ENCODE measurements at places on chromosomes 5 and 9.
A peak's percentile ranks its signal among the peaks of the same experiment; 100 is the strongest.

DNA sequence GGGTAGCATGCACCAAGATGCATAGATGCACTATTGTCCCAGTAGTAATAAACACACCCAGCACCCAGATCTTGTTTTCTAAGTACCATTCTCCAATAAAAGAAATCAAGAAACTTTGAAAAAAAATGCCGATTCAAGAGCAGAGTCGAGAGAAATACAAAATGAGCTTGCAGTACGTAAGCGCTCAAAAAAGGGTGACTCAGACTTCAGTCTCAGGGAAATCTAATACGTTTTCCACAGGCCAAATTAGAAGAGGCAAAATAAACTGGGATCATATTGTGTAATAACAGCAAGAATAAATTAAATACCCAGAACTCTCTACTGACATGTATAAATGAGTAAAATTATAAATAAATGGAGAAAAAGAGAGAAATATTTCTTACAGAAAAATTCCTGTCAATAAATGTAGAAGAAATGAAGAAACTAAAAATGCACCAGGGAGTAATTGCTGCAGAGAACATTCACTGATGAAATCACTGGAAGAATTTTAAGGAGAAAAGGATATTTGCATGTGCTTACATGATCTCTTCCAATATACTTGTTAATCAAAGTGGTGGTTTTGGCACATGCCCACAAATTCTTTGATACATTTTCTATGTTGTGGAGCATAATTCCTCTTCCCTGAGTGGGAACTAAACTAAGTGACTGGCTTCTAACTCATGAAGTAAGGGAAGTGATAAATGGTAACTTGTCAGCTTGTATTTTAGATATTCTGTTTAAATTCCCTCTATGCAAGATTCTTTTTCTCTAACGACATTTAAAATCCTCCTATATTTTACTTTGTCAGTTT lies 567.6 kb upstream of the ADAMTS16 start:
- DNase-seq = no peak

- DNase-seq = no peak
Observed at GRCh38 chr9:134161647-134162046, 2.7 kb downstream of the RNU6ATAC start.

DNA sequence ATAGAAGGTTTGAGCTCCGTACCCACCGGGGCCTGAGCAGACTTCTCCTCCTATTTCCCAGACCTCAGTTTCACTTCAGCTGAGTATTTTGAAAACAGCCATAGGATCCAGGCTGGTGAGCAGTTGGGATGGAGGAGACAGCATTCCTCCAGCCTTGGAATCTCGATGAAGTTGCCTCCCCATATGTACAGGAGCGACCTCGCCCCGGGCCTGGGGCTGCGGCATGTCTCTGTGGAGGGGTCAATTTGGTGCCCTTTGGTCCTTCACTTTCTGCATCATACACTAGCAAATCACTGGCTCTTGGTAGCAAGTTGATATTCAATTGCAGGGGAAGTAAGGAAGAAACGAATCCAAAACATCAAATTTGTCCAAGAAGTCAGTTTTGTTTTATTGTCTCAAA lies 402.0 kb upstream of the IRX4 start:
- DNase-seq = no peak

DNA sequence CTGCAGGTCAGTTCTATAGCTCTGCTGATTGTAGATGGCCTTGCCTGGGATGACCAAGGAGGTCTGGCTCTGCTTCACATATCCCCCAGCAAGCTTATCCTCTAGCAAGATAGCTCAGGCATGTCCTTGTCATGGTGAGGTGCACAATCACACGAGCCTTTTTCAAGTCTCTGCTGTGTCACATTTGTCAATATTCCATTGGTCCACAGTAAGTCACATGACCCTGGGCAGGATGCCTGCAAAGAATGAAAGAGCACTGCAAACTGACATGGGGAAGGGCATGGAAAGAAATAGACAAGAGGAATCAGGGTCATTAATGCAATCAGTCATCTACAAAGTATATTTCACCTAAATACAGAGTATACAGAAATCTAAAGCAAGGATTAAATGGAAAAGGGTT lies 142.0 kb downstream of the RORB start:
- no peak for DNase-seq

DNA sequence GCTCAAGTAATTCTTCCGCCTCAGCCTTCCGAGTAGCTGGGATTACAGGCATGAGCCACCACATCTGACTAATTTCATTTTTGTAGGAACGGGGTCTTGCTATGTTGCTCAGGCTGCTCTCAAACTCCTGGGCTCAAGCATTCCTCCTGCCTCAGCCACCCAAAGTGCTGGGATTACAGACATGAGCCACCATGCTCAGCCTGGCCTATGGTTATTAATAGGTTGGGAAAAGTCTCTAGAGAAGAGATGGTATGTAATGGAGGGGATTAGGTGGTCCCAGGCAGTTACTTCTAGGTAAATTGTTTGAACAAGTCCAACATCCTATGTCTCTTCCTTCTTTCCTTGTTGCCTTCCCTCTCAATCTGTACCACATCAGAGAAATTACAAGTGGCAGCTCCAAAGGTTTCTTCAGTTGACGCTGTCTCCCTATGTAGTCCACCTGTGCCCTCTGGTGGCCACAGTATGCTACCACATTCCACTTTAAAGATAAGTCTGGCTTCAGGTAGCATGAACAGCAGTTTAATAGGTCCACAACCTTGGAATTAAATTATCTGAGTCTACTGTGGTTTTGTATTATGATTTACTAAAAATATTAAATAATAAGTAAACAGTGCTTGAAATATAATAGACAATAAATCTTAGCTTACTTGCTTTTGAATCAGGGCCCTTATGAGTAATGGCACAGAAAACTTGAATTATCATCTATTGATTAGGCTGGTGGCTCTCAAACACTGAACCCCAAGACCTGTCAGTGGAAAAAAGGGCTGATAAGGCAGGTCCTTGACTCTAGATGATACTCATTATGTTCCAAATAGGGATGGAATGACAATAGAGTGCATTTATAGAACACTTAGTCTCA lies 9.7 kb downstream of the TIGD6 start:
- DNase-seq = peak; percentile 21

DNA sequence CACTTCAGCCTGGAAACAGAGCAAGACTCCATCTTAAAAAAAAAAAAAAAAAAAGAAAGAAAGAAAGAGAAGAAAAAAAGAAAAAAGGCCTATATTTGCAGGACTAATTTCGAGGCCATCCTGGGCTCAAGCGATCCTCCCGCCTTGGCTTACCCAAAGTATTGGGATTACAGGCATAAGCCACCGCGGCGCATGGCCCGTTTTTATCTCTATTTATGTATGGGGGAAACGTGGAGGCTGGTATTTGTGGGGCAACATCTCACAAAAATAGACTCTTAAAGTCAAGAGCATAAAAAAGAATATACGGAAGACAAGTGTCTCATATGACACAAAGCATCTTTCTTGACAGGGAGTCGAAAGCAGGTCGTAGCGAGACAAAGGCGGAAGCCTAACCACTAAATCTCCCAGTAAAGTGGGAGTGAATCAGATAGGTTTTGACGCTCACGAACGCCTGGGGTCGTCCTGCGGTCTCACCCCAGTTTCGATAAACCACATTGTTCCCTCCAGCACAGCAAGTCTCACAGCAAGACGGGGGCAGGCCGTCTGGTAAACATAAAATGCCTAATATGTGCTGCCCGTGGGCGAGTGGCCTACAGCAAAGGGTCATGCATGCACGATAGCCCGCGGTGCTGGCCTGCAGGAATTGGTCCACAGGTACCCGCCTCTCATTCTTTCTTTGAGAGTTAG lies 1.8 kb upstream of the TRIM41 start:
- no peak for DNase-seq

DNA sequence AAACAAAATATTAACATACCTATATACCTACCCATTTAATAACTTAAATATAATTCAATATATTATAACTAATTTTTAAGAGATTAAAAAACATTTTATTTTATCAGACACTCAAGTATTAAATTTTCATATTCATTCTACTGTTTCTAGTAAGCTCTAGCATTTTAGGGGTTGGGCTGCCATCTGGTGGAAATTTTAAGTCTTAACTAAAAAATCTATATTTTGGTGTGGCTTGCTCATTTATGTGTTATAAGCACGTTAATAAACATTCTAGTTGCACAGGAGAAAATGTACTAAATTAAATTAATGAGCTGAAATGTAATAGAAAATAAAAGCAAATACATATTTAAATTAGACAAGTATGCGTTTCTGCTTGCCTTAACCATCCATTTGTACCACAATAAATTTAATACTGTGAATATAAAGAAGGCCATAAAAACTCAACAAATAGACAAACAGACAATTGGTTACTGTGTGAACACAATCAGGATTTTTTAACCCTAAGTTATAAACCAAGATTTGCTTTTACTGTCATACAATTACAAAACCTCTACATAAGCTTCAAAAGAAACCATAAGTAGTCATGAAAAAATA lies 1728.3 kb upstream of the CDH9 start:
- peak; percentile 19 for DNase-seq

DNA sequence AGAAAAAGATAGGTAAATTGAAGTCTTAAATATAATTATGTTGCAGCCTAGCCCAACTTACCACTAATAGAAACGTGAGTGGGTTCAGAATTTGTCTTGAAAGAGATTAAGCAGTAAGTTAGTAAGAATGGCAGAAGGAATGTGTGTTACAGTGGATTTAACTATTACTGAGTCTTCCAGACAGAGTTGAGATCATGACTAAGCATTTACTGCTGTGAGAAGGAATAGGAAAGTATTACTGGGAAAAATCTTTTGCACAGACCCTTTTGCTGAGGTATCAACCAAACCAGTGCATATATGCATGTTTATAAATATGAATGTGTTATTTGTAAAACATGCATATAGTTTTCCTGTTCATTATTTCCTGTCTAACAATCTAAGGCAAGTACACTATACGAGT lies 112.8 kb upstream of the EFNA5 start:
- DNase-seq = peak; percentile 71

DNA sequence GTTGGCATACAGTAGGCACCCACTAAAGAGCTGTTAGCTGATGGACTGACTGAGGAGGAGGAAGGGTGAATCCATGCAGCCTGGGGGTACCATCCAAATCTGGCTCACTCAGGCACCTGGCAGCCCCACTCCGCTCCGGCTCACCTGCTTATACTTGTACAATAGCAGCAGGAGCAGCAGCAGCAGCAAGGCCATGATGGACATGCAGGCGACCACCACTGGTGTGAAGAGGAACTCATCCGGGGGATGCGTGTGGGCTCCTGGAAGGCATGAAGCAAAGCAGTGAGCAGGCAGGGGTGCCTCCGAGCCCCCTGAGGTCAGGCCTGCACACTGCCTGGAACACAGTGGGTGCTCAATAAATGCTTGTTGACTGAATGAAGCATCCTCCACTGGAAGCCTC lies 18.3 kb downstream of the CSF1R start:
- DNase-seq = no peak

DNA sequence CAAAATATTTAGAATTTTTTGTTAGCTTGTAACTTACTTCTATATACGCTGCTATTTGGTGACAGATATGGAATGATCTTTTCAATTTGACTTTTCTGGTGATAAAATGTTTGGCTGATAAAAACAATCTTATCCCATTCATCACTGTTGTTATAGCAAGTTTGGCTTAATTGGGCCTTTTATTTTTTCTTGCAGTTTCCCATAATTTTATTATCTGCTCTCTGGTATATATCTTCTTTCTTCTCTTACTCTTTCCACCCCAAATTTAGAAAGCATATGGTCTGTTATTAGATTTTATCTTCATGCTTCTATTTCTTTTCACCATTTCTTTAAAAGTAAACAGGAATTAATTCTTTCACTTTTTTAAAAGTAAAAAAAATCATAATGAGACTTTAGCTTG lies 474.4 kb downstream of the TLE1 start:
- no peak for DNase-seq

- no peak for DNase-seq
Observed at GRCh38 chr9:107016383-107016782, 153.4 kb downstream of the ZNF462 start.

GRCh38 chr9:127698386-127698785 lies 8.4 kb upstream of the CFAP157 start:
- DNase-seq = no peak

GRCh38 chr5:23445573-23445972 lies 61.8 kb upstream of the PRDM9 start:
- DNase-seq = peak; percentile 37

DNA sequence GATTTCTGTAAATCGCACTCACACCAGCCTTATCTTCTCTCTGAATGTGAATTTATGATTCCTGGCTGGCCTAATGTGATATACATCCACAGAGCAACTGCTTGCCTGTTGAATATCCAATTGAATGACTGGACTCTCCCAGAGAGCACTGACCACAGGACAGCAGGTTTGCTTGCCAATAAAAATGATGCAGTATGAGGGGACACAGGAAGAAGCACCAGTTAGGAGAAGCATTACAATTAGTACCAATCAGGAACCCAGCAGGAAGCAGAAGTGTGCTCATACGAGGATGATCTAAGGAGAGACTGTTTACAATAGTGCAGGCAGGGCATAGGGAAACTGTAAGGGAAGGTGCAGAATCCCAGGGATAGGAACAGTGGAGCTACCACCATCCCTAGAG lies 127.2 kb upstream of the ZNF366 start:
- DNase-seq = no peak

GRCh38 chr9:108815156-108815555 lies 40.6 kb downstream of the ACTL7B start:
- DNase-seq = no peak

GRCh38 chr5:142405814-142406395 lies 81.1 kb upstream of the SPRY4 start:
- no peak for DNase-seq

DNA sequence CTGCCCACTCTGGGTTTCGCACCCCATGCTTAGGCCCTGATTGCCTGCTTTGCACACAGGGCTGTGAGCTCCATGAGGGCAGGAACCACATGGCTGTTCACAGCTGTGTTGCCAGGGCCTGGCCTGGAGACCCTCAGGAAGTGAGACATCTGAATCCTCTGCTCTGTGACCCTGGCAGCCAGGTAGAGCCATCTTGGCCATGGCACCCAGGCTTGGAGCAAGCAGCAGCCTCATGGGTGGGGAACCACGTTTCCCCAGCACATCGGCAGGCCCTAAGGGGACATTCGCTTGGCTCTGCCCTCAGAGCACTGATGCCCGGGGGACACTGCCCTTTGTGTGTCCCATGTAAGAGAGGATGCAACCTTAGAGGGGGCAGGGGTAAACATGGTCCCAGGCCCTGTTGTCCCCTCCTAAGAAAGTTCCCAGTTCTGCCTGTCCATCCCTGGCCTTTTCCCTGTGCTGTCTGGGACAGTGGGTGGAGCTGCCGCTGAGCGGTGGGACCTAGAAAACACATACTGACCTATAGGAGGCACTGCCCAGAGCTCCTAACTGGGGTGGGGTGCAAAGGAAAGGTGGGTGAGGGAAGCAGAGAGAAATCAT lies 144.1 kb upstream of the IER5L start:
- DNase-seq = no peak

DNA sequence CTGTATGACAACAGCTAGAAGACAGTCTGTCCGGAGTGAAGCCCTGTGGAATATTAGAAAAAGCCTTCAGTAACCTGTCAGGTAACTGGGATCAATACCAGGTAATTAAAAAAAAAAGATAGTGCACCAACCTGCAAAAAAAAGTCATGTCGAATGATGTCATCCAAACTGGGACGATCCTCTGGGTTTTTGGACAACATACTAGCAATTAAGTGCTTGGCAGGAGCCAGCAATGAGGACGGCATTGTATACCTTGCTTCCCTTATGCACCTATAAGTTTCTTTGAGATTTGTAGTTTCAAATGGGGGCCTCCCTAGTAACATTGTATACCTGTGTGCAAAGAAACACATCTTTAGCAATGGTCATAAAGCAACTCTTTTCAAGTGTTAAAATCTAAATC lies 2.8 kb downstream of the PLK2 start:
- no peak for DNase-seq

- no peak for DNase-seq
Observed at GRCh38 chr9:108621991-108622855, 233.6 kb downstream of the ACTL7B start.

Measured in retinal pigment epithelial cell (primary cell).